ENCODE measurements at places on chromosomes 3 and 15.

DNA sequence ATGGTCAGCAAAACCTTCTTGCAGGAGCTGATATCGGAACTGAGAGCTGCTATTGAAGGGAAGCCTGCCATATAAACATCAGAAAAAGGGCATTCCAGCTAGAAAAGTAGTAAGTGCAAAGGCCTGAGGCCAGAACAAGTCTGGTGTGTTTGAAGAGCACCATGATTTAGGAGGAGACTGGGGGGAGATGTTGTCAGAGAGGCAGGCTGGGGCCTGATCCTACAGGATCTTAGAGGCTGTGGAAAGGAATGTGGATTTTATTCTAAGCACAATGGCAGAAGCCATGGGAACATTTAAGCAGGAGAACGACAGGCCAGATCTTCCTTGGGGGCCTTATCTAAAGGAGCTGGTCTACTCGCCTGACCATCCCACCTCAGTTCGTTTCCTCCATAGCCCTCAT lies 5.1 kb upstream of the MUC13 start:
- no peak for DNase-seq

- no peak for DNase-seq
These were observed 6.4 kb downstream of the WDR5B start for GRCh38 chr3:122409446-122409845.

- no peak for DNase-seq
These were observed 52.4 kb downstream of the BOC start for GRCh38 chr3:113263778-113264177.

DNA sequence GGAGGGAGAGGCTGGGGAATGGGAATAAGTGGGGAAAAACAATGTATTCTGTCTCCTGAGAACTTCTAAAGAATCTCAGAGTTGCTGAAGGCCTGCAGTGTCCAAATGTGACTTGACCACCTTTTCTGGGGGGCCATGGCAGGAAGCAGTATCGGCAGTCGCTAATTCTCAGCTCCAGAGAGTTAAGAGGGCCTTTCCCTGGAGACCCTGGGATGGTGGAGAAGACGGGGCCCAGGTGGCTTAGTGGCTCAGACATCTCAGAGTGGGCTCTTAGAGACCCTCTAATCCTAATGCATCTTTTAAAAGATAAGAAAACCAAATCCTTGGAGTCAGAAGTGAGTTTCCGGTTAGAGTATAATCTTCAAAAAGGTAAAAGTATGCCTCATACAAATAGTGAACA lies 15.1 kb downstream of the RTP4 start:
- no peak for DNase-seq

DNA sequence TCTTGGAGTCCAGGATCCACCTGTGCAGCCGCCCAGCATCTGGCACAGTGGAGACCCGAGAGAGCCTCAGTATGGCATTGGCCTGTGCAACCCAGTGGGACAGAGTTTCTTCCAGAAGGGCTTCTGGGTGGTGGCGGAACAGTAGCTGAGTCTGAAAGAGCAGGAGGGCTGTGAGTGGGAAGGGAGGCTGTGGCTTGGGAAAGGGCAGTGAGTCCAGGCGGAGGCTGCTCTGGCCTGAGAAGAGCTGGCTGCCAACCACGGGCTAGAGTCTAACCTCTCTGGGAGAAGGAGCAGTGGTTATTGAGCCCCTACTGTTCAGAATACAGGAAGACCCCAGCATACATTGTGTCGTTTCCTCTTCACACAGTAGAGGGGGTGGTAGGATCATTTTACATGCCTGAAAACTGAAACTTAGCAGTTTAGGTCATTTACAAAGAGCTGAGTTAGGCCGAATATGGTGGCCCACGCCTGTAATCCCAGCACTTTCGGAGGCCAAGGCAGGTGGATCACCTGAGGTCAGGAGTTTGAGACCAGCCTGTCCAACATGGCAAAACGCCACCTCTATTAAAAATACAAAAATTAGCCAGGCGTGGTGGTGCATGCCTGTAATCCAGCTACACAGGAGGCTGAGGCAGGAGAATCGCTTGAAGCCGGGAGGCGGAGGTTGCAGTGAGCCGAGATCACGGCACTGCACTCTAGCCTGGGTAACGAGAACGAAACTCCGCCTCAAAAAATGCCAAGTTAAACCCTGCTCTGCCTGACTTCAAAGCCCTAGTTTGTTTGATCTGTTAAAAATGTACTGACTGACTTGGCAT lies 3.2 kb downstream of the AEN start:
- no peak for DNase-seq

DNA sequence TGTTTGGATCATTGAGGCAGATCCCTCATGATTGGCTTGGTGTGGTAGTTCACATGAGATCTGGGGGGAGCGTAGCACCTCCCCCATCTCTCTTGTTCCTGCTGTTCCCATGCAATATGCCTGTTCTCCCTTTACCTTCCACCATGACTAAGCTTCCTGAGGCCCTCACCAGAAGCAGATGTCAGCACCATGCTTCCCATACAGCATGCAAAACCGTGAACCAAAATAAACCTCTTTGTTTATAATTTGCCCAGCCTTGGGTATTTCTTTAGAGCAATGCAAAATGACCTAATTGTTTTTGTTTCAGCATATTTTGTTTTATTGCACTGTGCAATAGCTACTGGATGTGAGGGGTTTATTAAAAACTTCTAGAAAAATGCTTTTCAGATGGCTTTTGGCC lies 56.6 kb upstream of the CHST2 start:
- no peak for DNase-seq

- no peak for DNase-seq
These were observed 18.7 kb upstream of the EOMES start for GRCh38 chr3:27740854-27741253.

DNA sequence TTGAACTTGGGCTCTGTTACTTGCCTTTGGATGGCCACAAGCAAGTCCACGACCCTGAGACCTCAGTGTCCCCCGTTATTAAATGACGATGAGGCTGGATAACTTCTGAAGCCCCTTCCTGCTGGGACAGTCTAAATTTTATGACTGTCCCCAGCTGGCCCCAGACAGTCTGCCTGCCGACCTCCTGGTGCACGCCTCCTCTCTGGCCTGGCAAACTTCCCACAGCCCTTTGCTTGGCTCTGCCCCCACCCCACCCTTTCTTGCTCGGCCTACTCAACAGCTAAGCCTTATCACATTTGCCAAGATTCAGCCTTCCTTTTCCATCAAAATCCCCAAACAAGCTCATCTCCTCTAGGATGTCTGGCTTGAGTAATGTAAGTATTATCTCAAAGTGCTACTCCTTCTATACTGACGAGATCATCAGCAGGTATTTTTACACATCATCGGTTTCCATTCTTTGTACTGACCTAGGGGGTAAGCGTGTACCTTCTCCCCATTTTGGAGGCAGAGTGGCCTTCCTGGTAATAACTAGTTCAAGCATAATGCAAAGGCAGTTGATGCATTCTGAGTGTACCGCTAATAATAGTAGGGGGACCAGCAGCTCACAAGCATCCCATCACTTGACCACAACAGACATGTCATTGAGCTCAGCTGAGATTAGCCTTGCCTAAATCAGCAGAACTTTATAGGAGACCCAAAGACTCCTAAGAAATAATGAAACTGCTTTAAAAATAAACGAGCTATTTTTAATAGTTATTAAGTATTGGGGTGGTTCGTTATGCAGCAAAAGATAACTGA lies 120.8 kb upstream of the HACD2 start:
- DNase-seq = no peak

DNA sequence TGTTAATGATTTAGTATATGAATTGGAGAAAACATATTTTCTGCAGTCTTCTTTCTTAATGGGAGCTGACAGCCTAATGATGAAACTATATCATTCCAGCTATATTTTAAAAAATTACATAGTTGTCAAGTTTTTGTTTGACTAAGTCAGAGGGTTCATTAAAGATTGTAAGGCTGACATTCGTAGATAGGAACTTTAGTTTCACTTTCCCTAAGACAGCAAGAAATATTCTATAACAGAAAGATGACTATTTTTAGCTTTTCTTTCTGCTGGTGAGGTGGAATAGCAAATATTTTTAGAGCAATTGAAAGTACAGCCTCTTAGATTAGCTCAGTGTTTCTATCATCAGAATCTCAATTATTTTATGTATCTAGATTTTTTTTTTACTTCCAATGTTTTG lies 60.2 kb downstream of the PIAS1 start:
- no peak for DNase-seq

- DNase-seq = no peak
These were observed 691.5 kb upstream of the ARPP21 start for GRCh38 chr3:34947834-34948233.

DNA sequence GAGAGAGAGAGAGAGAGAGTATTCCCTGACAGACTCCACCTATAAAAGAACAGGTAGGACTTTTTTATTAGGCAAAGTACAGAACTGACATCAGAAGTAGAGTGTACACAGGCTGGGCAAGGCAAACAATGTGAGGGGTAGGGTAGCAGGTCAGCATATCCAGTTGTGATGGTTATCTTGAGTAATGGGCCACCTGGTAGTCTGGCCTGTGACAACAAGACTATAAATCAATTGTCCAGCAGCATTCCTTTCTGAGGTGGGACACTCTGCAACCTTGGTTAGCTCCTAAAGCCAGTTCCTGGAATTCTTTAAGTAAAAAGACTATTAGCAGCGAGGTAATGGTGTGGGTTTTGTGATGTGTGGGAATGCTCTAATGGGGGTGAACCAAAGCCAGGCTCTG lies 14.9 kb upstream of the TMCC1 start:
- DNase-seq = no peak

- no peak for DNase-seq
These were observed 548.2 kb downstream of the FOXP1 start for GRCh38 chr3:71035314-71035713.

DNA sequence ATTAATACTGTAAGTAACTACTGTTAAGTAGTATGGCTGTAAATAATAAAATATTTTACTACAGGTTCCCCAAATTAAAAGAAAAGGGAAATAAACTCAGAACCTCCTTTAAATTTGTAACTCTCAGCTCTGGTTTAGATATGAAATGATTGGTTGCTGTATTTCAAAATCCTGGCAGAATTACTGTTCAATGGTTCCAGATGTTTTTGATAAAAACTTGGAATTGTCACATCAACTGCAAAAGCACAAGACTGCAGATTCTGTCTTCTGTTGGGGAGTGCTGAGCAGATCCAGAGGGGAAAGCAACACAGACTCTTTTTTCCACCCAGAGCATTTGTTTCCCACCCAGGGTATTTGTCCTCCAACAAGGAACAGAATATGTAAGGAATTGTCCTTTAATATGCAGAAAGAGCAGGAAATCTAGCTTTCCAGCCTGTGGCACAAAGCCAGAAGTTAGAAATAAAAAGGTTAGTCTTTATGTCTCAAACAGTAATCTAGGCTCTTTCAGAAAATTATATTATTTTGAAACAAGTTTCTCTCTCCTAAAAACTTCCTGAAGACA lies 178.1 kb downstream of the KLHL25 start:
- no peak for DNase-seq

GRCh38 chr3:119508172-119508845 lies 10.0 kb downstream of the TIMMDC1 start:
- DNase-seq = no peak

DNA sequence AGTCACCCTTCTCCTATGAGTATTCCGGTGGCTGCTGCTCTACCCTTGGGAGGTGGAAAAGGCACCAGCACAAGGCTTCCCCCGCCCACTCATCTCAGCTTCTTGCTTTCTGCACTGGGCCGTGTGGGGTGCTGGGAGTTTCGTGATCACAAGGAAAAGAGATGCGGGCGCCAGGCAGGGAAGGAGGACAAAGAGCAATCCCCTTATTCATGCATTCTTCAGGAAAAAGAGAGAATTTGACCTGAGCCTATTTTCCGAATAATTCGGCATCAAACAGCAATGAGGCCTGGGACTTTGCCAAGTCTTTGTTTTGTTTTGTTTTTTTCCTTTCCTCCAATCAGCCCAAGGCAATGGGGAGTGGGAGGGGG lies 102.2 kb upstream of the LPP start:
- no peak for DNase-seq

DNA sequence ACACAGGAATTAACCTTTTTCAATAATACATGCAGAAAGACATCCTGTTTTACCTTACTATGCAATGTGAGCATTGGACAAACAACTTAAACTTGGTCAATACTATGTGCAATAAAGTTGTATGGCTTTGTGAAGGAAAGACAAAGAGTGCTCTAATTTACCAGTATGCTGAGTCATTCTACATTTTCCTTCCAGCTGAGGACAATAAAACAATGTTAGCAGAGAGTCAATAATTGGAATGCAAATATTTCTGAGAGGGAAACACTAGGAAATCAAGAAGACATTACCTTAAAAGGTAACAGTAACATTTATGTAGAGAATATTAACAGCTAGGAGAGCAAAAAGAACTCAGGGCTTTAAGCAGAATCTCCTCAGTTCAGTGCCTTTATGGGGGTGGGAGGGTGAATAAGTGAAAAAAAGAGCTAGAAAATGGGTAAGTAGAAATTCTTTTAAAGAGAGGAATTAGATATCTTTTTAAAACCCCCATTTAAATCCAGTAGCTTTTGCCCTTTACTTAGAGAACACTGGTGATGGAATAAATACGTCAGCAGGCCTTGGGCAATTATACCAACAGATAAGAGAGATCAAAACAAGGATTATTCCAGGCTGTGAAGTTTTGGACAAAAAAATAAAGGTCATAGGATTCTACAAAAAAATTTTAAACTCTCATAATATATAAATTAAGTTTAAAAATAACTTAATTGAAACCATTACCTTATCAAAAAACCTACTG lies 11.6 kb upstream of the HGD start:
- DNase-seq = no peak

- no peak for DNase-seq
These were observed 40.7 kb downstream of the C2CD4B start for GRCh38 chr15:62124176-62124972.

DNA sequence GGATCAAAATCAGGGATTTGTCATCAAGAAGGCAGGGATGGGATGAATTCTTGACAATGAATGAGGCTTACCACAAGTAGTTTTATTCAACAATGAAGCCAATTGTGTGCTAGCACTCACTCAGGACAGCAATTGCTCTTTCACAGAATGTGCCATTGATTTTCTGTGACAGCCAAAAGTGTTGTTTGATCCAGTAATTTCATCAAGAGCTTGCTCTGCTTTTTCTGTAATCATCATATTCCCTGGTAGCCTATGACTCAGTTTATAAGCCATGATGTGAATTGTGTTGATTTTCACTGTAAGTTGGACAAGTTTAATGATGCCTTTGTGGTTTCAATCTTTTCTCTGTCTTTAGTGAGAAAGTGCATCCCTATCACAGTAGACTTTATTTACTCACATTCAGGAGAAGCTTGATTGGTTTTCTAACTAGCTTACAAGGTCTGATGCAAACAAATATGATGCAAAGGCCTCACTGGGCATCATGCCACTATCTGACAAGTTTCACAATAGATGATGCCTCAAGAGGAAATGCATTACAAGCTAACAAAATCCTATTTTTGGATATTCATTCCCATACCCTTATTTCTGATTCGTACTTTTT lies 13.6 kb upstream of the CSRNP1 start:
- no peak for DNase-seq
